Esophagus mucosa (tissue), 1 donor: ENCODE measurements at places on chromosomes 11 and 22.

GRCh38 chr11:110774138-110775014, 62.1 kb upstream of the ARHGAP20 start:
- peak; percentile 53 for ATAC-seq

DNA sequence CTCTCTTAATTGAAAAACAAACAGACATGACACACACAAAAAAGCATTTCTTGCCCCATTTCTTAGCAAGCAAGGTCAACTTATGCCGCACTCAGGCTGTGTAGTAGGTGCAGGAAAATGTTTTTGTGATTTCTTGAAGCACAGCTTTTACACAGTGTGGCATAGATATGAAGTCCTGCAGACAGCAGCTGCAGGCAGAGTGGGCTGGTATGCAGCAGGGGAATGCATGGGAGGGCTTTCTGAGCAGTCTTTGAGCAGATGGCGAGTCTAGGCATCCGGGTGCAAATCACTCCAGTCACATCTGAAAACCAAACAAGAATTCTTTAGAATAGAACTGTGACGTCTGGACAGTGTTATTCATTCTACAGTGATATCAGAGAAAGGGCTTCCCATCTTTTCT, 87.5 kb downstream of the BLID start:
- ATAC-seq, result no peak

- no peak for ATAC-seq
These were observed 86.2 kb upstream of the OR9Q1 start for GRCh38 chr11:57937431-57937830.

DNA sequence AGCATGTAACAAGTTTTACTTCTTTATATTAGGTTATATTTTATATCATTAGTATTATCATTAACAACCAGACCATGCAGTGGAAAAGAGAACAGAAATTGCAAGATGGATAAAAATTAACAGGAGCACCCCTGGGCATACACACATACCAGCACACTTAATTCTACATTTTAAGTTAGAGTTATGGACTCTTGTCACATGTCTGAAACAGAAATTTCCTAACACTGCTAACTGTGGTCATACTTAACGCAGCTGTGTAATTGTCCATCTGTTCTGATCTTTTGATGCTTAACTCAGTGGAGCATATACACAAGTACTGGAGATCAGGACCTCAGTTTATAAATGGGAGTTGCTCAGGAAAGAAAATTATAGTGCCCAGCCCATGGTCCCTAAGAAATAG, 358 bp downstream of the OR52H1 start:
- no peak for ATAC-seq

DNA sequence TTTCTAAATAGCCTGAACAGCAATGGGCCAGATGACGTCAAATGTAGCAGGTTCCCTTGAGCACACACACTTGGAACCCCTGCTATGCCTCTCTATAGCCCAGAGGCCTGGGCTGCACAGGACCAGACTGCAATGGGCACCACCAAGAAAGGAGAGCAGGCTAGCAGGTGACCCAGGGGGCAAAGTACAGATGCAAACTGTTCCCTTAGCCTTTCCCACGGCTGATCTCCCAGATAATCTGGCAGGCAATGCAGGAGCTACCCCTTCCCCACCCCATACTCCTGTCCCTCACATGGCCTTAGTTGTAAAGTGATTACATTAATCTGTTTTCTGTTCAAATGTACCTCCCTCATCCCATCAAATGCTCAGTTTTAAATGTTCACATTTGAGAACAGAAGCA, 41.3 kb downstream of the SMCO4 start:
- ATAC-seq, result no peak

DNA sequence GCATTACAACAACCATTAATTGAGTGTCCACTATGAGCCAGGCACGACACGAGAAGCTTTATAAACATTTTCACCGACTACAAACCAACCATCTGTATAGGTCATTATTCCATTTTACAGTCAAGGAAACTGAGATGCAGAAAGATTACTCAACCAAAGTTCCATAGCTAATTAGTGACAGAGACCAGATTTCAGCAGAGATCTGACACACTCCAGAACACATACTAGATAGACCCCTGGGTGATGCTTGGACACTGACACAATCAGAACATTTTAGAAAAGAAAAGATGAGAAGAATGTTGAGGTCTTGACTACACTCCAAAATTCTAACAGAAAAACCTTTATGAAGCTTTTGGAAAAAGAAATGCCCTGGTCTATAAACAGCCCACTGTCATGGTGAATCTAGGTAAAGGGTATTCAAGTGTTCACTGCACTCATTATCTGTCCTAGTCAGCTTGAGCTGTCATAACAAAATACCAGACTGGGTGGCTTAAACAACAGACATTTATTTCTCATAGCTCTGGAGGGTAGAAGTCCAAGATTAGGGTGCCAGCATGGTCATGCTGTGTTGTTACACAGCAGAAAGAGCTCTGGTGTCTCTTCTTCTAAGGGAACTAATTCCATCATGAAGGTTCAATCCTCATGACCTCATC, 89.0 kb downstream of the RELT start:
- ATAC-seq, result no peak

- ATAC-seq, result no peak
These were observed 352.7 kb upstream of the MPPED2 start for GRCh38 chr11:30938810-30939209.

DNA sequence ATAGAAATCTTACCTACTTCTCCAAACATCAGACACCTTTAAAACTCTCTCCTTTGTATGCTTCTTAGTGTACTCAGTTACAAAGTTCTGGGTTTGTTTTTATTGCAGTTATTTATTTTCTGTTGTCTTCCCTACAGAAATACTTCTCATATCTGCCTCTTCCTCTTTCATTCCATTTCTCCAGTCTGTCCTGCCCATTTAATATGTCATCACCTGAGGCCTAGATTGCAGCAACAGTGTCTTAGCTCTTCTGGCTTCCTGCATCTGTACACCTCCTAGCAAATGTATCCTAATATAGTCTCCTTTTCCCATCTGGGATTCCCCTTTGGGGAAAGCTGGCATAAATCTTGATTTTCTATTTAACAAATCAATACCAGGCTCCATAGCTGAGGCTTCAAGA, 34.9 kb upstream of the PCF11 start:
- no peak for ATAC-seq

DNA sequence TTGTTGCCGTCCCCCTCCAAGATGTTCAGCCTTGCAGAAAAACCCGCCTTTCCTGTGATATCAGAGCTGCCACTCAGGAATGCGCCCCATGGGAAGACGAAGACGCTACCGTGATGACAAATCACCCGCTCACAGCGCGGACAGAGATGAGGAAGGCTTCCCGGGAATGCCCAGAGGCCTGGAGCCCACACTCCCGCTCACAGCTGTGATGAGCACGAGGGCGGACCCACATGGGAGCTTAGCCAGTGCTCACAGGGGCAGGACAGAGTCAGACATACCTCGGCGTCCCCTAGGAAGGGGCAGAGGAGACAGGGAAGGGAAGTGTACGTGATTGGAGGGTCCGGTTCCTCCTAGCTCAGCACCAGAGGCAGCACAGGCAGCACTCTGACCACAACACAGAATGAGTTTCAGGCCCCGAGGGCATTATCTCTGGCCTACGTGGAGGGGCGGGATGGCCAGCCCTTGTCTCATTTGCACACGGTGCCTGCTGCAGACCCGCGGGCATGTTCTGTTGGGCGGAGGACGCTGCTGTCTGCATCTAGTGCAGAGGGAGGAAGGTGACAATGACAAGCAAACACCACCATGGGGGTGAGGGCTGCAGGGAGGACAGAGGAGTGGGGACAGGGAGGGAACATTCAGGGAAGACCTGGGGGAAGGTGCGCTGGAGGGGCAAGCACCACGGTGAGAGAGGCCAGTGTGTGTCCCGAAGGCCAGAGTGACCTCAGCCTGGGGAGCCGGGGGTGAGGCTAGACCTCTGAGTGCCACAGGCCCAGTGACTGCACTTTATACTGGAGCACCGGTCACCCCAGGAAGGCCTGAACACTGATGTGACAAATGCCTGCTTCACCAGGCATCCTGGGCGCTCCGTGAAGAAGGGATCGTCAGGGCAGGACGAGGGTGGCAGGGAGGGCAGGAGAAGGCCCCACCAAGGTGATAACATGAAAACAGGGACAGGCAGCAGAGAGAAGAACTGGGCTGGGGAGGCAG, 79.6 kb downstream of the CELSR1 start:
- peak; percentile 4 for ATAC-seq

- no peak for ATAC-seq
These were observed 6.2 kb downstream of the STIM1 start for GRCh38 chr11:3861683-3862082.
